ENCODE measurements at places on chromosomes 1 and 21. TPM values are rescaled to one million over a fixed set of nuclear protein-coding genes. Genes with fewer than 3 reads are reported as not detected.

OR2L5 gene
- not detected for total RNA-seq

SYPL2 gene
- 0.30 TPM for total RNA-seq

CNR2 gene
- not detected for total RNA-seq

FLVCR1 gene
- 11.7 TPM for total RNA-seq

NUDT4B gene
- 35.3 TPM for total RNA-seq

PLEKHG5 gene
- total RNA-seq: 39.9 TPM

OR6N1 gene
- not detected for total RNA-seq

HLX gene
- total RNA-seq: 5.8 TPM

JAM2 gene
- not detected for total RNA-seq

CYP4A11 gene
- not detected for total RNA-seq

ARTN gene
- total RNA-seq: 1.4 TPM

CYP2J2 gene
- total RNA-seq: 0.61 TPM

FHAD1 gene
- 0.30 TPM for total RNA-seq

OR2M4 gene
- total RNA-seq: 0.08 TPM

E2F2 gene
- 9.4 TPM for total RNA-seq

SRGAP2 gene
- 137 TPM for total RNA-seq

OR2W3 gene
- total RNA-seq: 0.45 TPM

STYXL2 gene
- 0.08 TPM for total RNA-seq

DPT gene
- not detected for total RNA-seq

BEND5 gene
- 0.75 TPM for total RNA-seq

TSTD1 gene
- 0.83 TPM for total RNA-seq

TFF2 gene
- total RNA-seq: 2.8 TPM

S100A14 gene
- 1.8 TPM for total RNA-seq

BLACAT1 gene
- 2.9 TPM for total RNA-seq

CFHR5 gene
- not detected for total RNA-seq

SLC39A1 gene
- total RNA-seq: 180 TPM

Data from A375 (cell line).